Breast epithelium (tissue), 4 donors: ENCODE measurements at places on chromosomes 2 and 18. TPM values are rescaled to one million over a fixed set of nuclear protein-coding genes. Genes with fewer than 3 reads are reported as not detected.
A peak's percentile ranks its signal among the peaks of the same experiment; 100 is the strongest.

GRCh38 chr2:176879426-176879995 lies 333.1 kb upstream of the HNRNPA3 start:
- H3K27ac ChIP-seq = no peak overlapping the region
- H3K27me3 ChIP-seq = no peaks in the 10 kb centered on the region
- no peaks in the 10 kb centered on the region for H3K4me1 ChIP-seq
- DNase-seq = no peak

- H3K4me3 ChIP-seq = peak overlapping the region; percentile 74
- peaks cover 2% of the 10 kb centered on the region for H3K4me1 ChIP-seq
- DNase-seq = no peak
These were observed 545 bp downstream of the GTF3C2 start for GRCh38 chr2:27356056-27356381.

Gene SALL3
- total RNA-seq = not detected

Gene CHPF
- total RNA-seq = 49.0 TPM

Gene ANKRD36B
- 78.2 TPM for total RNA-seq

DNA sequence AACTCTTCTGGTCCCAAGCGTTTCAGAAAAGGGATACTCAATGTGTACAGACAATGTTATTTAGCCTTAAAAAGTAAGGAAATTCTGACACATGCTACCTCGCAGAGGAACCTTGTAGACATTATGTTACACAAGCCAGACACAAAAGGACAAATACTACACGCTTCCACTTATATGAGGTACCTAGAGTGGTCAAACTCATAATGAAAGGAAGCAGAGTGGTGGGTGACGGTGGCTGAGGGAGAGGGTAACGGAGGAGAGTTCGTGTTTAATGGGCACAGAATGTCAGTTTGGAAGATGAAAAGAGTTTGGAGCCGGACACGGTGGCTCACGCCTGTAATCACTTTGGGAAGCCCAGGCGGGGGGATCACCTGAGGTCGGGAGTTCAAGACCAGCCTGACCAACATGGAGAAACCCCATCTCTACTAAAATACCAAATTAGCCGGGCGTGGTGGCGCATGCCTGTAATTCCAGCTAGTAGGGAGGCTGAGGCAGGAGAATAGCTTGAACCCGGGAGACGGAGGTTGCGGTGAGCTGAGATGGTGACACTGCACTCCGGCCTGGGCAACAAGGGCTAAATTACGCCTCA lies 1.4 kb downstream of the MCM6 start:
- DNase-seq = no peak
- H3K4me3 ChIP-seq = peak overlapping the region; percentile 82
- peaks cover 6% of the 10 kb centered on the region for H3K4me1 ChIP-seq
- H3K36me3 ChIP-seq = no peaks in the 10 kb centered on the region
- no peaks in the 10 kb centered on the region for H3K27me3 ChIP-seq
- no peak overlapping the region for H3K27ac ChIP-seq
